Stimulated activated CD8-positive, alpha-beta memory T cell treated with anti-CD3 and anti-CD28 coated beads, Interleukin-2, amount 100 ng/mL, for 1 hour (primary cell): ENCODE measurements at places on chromosomes 5 and 9.

GRCh38 chr9:120915854-120916470 lies 10.6 kb downstream of the TRAF1 start:
- no peak for DNase-seq

- DNase-seq, result no peak
These were observed 99.7 kb downstream of the GOLPH3 start for GRCh38 chr5:32074401-32074800.

GRCh38 chr5:95086927-95087815 lies 197.7 kb downstream of the MCTP1 start:
- no peak for DNase-seq

DNA sequence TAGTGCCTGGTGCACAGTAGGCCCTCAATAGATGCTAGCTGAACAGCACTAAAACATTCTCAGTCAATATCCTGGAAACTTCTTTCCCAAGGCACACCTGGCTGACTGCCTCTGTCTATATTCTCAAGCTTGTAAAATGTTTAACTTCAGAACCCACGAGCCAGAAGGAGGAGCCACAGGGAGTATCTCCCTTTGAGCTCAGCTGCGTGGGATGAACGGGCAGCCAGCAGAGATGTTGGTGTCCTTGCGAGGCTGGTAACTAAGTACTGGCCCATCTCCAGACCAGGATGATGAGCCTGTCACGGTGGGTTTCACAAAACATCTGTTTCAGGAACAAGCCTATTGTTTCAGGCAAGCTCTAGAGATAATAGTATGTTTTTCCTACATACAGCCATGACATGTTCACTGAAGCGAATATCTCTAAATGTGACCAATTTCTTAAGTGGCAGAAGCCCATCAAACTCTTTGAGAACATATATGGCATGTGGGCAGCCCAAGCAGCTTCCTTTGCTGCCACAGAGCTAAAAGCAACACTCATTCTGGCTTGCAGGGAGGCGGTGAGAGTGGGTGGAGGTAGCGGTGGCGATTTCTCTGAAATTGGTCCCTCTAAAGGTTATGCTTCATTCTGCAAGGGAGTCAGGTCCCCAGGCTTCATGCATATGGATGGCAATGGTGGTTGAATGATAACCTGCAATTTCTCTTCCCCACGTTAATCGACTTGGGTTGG lies 206.2 kb downstream of the TTLL11 start:
- DNase-seq, result no peak

DNA sequence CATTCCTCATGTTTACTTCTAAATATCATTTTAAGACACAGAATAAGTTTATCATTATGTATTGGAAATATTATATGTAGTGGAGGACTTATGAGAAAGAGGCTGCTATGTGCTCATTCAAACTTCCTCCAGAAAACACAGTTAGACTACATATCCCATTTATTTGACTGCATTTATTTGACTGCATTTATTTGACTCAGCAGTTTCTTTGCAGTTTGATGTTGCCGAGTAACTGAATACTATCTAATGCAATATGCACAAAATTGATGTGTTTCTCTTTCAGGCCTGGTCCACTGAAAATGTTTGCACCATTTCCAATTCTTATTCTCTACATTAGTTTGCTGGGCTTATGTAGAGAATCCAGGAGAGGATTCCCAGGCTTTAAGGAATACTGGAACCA lies 89.9 kb upstream of the FBN2 start:
- no peak for DNase-seq

GRCh38 chr9:107488375-107489143 lies 1.0 kb downstream of the KLF4 start:
- DNase-seq, result no peak

DNA sequence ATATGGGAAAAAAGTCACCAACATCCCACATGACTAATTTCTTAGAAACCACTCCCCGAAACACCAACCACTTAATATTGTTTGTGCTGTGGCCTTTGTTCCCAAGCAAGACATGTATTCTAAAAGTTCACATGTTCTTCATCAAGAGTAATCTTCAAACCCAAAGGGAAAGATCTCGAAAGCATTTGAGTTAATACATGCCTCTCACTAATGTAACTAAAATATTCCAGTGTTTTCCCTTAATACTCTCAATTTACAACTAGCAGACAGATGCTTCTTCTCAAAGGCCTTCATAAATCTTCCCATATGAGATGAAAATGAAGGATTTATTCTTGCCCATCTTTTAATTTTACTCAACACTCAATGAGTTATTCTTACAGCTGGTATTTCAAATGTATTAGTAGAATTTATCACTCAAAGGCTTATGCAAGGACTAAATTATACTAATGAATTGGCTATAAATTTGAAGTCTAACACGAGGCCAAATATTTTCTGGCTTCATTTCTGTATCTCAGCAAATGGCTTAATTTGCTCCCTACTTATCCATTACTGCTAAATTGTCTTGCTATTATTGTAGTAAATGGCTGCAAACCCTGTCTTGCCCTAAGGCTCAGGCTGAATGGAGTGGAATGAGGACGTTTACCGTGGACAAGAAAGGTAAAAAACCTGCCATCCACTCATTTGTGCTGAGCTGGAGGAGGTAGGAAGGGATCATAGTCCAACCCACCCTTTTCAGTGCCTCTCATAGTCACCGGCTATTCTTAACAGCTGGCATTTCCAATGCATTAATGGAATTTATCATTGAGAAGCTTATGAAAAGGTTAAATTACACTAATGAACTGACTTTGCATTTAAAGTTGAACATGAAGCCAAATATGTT lies 474.4 kb downstream of the RASEF start:
- DNase-seq, result no peak

DNA sequence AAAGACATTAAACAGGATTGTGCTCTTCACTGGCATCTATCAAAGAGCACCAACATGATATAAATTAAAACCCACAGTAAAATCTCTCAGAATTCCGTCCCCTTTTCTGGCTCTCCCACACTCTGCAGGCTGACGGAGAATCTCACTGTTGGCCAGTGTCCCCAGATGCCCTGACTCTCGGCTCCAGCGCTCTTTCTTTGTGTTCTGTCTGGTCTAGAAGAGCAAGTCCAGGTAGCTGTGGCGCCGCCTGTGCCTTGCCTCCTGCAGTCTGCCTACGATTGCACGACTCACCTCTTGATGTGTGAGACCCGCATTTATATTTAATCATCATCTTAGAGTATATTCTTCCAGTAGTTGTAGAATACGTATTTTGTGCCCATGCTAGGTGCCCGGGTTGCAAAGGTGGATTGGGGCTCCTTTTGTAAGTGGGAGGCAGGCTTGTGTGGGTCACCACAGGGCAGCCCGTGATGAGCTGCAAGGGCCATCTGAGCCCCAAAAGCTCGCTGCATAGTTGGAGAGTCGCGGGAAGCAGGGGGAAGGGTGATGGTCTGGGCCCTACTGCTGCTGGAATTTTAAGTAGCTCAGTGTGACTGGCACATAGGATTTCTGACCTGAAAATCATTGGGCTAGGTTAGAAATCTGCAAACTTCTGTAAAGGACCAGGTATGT lies 55.6 kb downstream of the EHMT1 start:
- no peak for DNase-seq

GRCh38 chr9:131545786-131546335 lies 538 bp downstream of the PRRT1B start:
- no peak for DNase-seq

GRCh38 chr5:119212676-119213075 lies 141.8 kb downstream of the DMXL1 start:
- DNase-seq, result no peak

DNA sequence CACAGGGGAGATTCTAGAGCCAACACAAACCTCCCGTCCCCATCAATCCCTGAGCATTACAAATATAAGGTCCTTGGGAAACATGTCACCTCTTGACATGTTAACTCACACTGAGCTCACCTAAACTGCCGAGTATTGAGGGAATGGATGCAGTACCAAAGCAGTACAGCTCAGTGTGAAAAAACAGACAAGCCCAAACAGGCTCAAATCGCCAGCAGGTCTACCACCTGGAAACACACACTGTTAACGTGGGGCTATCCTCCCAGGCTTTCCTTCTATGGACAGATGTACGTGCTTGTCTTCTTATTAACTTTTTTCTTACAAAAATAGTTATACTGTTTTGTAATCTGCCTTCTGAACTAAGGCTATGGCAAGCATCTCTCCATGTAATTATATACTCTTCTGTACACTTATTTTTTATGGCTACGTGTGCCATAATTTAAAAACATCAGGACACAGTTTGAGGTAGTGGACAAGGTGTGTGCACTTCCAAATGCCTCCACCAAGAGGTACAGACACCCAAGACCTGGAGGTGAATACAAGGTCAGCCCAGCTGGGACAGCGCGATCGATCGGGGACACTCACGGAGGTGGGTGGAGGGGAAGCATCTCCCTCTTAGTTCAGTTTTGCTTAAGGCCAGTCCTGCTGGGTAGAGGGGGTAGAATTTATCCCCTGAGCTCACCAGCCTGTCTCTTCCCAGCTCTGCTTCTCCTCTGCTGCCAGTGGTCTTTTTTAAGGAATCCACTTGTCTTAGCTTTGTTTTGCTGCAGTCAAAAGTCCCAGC lies 76.5 kb downstream of the DAP start:
- DNase-seq, result no peak

DNA sequence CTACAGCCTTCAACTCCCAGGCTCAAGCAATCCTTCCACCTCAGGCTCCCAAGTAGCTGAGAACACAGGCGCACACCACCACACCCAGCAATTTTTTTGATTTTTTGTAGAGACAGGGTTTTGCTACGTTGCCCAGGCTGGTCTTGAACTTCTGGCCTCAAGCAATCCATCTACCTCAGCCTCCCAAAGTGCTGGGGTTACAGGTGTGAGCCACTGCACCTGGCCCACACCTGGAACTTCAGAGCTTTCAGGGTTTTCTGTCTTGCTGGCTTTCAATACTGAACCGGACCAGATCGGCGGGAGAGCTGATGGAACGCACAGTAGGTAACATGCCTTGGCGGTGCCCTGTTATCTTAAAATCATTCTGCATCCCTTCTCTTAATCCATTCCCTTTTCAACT lies 30.8 kb downstream of the IPPK start:
- DNase-seq, result no peak

GRCh38 chr5:168123631-168124528 lies 167.6 kb upstream of the WWC1 start:
- no peak for DNase-seq

- no peak for DNase-seq
These were observed 78.3 kb upstream of the ORM1 start for GRCh38 chr9:114244570-114244969.

GRCh38 chr5:41636605-41637004 lies 126.2 kb upstream of the PLCXD3 start:
- no peak for DNase-seq

DNA sequence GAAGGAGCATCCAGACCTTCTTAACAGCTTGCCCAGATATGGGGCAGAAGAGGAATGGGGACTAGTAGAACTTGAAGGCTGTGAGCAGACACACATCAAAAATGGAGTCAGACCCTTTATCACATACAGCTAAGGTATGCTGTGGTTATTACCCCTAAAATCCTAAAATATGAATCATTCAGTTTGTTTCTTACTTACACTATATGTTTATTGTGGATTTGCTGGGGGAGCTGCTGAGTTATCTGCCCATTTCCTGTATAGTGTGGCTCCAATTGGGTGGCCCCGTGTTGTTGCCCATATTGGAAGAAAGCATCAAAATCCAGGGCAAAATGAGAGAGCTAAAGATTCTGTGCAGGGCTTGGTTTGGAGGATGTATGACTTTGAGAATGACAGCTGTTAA lies 56.9 kb downstream of the AP3S1 start:
- DNase-seq, result no peak

DNA sequence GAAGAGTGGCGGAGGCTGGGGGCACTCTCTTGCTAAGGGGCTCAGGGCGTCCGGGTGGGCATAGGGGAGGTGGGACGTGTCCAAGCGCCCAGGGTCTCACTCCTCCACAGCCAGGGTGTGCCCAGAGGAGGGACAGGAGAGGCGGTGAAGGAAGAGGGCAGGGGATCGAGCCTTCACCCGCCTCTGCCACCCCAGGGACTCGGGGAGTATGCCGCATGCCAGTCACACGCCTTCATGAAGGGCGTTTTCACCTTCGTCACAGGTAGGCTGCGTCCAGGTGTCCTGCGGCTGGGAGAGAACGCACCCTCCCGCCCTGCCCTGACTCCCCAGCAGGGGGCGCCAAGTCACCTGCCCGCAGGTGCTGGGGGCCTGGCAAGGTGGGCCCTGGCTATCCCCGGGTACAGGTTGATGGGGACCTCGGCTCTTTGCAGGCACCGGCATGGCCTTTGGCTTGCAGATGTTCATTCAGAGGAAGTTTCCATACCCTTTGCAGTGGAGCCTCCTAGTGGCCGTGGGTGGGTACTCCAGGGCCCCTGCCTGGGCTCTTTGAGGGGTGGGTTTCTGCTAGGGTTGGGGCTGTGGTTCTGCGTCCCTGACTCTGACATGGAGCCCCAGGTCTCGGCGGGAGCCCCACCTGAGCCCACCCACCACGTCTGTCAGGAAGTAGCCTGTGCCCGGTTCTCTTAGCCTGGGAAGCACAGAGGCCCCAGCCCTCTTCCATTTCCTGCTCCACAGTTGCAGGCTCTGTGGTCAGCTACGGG lies 552 bp downstream of the TMEM141 start:
- peak; percentile 33 for DNase-seq
